ENCODE measurements at places on chromosomes 2 and 18.

GRCh38 chr2:175363699-175364098 is 182.2 kb upstream of the ATP5MC3 start:
- no peak for DNase-seq

DNA sequence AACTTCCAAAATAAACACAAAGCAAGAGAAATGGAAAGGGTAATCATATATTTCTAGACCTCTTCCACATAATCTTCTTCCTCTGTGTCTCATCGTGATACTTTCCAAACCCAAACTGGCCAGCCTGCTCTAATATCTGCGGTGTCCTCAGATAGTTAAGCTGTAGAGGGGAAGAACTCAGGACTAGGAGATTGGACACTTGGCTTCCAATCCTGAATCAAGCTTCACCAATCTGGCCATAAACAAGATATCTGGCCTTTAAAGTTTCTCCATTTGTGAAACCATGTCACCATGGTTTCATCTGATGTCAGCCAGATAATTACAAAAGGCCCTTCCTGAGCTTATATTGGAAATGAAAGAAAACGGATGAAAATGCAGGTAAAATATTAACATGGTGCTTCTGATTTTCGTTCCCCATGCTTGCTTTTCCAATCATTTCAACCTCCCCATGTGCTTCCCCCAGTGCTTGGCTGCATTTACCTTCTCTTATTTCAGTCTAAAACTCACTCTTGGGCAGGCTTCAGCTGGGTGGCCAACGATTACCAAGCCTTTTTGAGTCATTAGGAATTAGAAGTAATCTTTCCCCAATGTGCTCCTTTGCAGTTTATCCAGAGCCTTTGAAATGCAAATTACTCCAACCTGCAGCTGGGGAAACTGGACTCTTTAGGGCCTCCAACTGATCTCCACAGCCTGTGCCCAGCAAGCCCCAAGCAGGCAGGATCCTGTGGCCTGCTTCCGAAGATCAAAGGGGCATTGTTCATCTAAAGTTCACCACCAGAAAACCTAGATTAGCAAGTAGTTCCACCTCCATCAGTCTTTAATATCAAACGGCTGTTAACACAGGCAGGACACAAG is 44.5 kb upstream of the MYCN start:
- DNase-seq: no peak

- no peak for DNase-seq
These were observed 150.2 kb upstream of the NFATC1 start for GRCh38 chr18:79245517-79246001.

DNA sequence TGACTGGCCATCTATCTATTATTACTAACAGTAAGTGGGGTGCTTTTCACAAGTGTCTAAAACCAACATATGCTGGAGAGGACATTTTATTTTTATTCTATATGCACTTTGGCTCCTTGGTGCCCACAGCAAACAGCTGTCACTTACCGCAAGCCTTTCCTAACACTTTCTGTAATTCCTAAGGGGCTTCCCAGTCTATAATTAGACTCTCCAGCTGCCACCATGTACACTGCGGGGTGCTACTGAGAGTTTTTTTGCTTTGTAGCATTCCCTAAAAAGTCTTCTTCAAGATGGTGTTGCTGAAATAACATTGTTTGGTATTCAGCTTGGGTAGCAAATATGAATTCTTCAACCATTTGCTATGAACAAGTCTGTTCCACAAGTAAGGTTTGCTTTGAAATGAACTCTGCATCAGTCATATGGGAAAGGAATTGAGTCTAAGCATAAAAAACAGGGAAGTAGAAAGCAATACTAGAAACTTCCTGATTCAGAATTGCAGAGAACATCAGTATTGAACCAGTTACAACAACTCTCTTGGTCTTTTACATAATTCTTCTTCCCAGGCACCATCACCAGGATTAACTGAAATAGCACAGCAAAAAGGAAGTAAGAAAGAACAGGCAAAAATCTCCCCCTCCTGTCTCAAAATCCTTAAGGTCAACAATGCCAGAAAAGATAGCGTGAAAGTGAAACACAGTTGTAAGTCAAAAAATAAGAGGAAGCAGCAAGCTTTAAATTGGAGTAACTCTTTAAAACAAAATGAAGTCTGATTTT is 28.6 kb downstream of the EPB41L3 start:
- DNase-seq: no peak

All from stimulated activated CD8-positive, alpha-beta memory T cell treated with anti-CD3 and anti-CD28 coated beads, Interleukin-7, amount 100 ng/mL, for 48 hours (primary cell).